A172 (cell line): ENCODE measurements at places on chromosomes 12 and 14.
A peak's percentile ranks its signal among the peaks of the same experiment; 100 is the strongest.

DNA sequence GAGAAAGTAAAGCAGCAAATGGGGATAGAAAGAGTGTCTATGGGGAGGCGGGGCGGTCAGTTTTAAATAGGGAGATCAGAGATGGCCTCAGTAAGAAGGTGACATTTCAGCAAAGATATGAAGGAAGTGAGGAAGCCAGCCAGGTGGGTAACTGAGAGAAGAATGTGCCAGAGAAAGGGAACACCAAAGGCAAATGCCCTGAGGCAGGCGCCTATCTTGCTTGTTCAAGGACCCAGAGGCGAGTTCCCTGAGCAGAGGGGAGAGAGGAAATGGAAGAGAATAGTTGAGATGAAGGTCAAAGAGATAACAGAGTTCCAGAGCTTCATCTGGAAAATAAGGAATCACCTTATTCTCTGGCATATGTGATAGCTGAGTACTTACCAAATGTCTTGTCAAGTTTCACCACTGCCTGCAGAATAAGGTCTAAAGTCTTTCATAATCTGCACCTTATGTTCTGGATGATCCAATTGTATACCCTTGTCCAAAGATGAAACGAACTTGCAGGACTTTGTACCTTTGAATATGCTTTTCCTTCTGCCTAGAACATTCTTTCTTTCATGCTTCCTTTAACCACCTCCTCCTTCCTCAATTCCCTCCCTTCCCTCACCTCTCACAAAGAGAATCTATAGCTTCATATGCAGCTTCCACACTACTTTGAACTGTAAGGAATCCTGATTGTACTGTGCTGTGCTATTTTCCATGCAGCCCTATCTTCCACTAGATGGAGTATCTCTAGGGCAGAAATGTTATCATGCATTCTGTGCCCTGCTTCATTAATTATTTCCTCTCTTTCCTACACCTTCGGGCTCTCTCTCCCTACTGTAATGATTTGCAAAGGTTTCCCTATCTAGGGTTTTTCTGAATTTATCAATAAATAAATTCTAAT, 38.5 kb downstream of the GNPTAB start:
- DNase-seq = peak; percentile 13

DNA sequence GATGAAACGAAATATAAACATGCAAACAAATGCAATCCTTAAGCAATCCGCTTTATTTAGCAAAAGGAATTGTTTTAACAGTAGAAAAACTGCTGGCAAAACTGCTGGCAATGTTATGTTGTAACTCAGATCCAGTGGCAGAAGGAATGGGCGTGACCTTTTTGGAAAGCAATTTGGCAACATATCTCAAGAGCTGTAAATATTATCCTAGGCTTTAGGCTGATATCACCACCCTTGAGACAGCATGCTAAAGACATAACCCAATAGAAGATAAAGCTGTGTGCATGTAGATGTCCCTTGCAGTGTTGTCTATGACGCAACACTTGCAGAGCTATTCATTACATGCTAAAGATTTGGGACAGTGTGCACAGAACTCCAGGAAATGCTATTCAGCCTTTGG, 138.5 kb downstream of the DICER1 start:
- no peak for DNase-seq

- no peak for DNase-seq
Observed at GRCh38 chr12:77401064-77401769, 335.8 kb upstream of the E2F7 start.

DNA sequence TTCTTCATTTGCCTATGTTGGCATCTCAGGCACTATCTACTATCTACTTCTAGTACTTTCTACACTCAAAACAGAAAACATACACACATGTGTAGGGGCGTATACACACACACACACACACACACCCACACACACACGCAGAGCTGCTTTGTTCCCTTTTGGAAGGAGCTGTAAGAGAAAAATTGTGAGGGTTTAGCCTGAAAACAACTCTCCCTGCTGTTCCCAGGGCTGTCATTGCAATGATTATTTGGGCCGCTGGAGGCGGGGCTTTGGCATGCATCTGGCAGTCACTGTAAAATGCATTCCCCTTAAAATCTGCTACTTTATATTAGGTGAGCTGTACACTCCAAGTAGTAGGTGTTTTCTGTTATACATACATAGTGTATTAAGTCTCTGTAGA, 29.1 kb upstream of the SLC38A2 start:
- no peak for DNase-seq

DNA sequence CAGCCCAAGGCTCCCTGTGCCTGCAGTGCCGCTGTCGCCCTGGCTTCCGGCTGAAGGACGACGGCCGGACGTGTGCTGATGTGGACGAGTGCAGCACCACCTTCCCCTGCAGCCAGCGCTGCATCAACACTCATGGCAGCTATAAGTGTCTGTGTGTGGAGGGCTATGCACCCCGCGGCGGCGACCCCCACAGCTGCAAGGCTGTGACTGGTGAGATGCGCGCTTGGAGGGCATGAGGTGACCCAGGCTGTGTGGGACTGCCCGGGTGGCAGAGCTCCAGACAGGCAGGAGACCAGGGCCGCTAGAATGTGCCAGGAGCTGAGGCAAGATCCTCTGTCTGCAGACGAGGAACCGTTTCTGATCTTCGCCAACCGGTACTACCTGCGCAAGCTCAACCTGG, 19.6 kb upstream of the NXPH4 start:
- DNase-seq = no peak

DNA sequence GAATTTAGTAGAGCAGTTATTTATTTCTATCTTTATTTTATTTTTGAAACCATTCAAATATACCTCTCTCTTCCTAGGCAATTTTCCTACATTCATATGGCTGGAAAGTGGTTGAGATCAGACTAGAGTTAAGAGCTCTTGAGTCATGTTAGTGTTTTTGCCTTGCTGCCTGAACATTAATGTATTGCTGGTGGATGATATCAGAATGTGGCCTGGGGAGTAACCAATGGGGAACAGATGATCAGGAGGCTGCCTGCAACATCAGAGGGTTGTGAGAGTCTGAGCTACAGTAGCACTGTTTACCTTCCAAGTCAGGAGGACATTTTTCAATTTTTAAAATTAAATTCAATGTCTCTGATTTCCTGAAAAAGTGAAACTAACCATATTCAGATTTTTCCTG, 166.3 kb upstream of the TRHDE start:
- DNase-seq = no peak

GRCh38 chr12:117309276-117309925, 52.0 kb downstream of the NOS1 start:
- no peak for DNase-seq

DNA sequence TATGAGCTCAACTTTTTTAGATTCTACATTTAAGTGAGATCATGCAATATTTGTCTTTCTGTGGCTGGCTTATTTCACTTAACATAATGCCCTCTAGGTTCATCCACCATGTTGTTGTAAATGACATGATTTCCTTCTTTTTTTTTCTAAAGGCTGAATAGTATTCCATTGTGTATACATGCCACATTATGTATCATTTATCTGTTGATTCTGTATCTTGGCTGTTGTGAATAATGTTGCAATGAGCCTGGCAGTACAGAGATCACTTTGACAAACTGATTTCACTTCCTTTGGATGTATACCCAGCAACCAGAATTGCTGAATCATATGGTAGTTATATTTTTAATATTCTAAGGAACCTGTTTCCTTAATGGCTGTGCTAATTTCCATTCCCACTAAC, 19.1 kb downstream of the FBXW8 start:
- no peak for DNase-seq

DNA sequence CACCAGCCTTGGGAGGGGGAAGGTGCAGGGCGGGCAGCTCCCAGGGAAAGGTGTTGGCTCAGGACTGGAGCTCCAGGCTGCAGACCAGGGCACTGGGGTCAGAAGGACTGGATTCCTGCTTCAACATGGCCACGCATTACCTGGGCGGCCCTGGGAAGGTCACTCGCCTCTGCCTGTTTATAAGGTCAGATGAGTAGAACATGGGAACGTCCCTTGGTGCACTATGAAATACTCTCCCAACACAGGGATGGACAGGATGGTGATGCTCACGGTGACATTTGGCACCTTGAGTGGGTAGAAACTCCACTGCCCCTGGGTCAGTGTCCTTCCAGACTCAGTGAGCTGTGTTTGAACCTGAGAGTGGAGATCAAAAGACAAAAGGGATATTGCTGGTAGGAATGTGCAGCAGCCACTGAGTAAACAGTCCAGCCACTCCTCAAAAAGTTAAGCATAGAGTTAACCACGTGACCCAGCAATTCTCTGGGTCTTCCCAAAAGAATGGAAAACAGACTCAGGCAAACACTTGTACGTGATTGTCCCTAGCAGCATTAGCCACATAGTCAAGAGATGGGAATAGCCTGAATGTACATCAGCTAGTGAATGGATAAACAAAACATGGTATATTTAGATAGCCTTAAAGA, 9.1 kb upstream of the BDKRB2 start:
- no peak for DNase-seq

GRCh38 chr12:47731723-47732122, 6.4 kb upstream of the ENDOU start:
- no peak for DNase-seq

DNA sequence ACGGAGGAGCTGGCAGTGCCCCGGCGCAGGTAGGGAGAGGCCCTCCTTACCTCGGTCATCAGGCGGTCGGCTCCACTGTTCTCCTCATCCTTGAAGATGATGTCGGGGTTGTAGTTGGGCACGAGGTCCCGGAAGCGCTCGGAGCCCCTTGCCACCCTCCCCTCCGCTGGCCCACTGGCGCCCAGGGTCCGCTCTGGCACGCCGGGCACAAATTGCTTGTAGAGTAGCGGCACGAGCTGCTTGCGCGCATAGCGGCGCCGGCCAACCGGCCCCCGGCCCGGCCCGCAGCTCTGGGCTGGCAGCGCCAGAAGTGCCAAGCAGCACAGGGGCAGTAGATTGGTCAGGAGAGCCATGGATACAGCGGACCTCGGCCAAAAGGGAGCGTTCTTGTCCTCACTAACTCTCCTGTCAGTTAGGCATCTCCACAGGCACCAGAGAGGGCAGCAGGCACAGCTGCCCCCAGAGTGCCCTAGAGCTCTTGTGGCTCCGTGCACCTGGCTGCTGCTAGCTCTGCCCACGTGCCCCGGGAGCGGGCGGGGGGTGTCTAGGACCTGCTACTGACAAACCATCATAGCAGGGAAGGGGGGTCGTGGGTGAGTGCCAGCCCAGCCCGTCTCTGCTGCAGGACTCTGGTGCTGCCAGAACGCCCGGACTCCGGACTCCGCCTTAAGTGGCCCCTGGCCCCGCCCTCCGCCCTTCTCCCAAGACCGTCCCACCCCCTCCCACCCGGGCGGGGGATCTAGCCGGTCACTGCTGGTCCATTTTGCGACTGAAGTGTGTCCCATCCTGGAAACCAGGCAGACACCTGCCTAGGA, at the start of gene DHH:
DHH (minus strand) TSS at position 642 of the 815 bp plus-strand sequence; CDS start at position 353, 289 bp downstream.
- DNase-seq = no peak

DNA sequence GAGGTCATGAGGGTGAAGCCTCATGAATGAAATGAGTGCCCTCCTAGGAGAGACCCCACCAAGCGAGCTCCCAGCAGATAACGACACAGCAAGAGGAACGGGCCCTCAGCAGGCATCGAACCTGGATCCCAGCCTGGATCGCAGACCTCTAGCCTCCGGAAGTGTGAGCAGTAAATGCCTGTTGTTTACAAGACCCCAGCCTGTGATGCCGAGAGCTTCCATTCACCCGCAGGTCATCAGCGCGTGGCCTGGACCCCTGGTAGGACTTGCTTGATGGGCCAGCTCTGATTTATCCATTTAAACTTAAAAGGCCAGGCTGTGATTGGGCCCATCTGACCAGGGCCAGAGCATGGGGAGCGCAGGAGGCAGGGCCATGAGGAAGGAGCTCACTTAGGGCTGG, 7.0 kb downstream of the TMEM179 start:
- DNase-seq = no peak

DNA sequence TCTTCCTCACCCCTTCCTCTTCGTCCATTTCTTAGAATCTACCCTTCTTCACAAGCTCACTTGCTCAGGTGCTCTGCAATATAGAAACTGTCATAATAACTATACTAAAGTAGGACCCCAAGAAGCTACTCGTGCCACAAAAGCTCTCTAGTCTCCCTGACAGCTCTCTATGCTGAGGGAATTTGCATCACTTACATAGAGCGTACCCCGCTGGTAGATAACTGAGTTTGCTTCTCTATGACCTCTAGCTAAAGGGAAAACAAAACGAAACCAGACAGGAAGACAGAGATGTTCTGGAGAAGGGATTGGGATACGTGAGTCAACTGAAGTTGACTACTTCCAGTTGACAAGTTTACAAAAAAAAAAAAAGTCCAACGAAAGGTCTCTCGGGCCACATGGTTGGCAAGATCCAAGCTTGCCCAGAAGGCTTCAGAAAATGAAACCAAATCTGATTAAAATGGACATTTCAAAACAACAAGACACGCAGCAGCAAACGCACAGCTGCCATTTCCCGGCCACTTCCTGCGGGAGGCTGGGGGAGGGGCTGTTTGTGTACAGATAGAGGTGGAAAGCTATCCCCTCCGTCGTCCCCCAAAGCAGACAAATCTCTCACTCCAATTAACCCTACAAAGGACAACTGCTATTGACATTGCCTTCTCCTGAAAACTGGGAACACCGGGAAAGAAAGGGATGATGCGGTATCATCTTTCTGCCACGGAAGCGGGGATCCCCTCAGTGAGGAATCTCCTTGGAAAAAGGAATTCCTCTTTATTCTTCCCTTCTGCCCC, 1.3 kb downstream of the BAZ2A start:
- peak; percentile 36 for DNase-seq

DNA sequence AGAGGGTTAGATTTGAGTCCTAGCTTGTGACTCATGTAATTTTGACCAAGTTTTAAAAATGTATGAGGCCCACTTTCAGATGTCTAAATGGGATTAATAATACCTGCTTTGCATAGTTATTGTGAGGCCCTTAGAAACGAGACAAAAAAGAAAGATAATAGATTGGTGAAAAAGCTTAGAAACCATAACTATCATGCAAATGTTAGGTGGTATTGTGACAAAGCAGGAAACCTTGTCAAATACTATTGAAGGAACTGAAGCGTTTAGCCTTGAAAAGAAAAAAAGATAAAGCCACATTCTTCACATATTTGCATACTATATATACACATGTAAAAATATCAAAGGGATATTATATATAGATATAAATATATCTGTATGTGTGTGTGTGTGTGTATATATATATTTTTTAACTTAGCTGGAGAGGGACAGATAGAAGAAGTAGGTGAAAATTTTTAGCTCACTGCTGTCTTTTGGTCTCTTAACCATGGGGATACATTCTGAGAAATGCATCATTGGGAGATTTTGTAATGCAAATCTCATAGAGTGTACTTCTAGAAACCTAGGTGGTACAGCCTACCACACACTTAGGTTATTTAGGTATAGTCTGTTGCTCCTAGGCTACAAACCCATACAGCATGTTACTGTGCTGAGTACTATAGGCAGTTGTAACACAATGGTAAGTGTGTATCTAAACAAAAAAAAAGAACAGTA, 270.3 kb downstream of the CCDC91 start:
- no peak for DNase-seq

- DNase-seq = no peak
Observed at GRCh38 chr14:52369305-52369801, 55.2 kb downstream of the PTGER2 start.
